Small intestine (tissue), 16 donors: ENCODE measurements at places on chromosomes 11 and 22.
A peak's percentile ranks its signal among the peaks of the same experiment; 100 is the strongest.

- no peak for DNase-seq
These were observed 1337.8 kb downstream of the BRD1 start for GRCh38 chr22:48489551-48490499.

- no peak for DNase-seq
These were observed 298.7 kb upstream of the DDI1 start for GRCh38 chr11:103737747-103738146.

GRCh38 chr11:20881328-20882079 lies 212.1 kb downstream of the NELL1 start:
- no peak for DNase-seq

DNA sequence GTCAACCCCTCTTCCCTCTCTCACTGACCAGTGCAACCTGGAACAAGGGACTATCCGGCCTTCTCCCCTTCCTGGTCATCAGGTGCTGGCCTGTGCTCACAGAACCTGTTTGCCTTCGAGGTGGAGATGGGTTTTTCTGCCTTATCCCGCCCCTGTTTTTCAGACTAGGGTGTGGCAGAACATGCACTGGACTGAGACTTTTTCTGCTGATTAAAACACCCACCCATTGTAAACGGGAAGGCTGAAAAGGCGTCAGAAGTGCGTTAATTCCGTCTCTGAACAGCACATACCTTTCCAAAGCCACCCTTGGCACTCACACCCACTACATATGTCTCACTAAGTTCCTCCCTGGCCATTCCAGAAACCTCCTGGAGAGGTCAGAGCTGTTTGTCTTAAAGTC lies 4.4 kb upstream of the B3GNT6 start:
- peak; percentile 77 for DNase-seq

- peak; percentile 20 for DNase-seq
These were observed 21.9 kb downstream of the IGHMBP2 start for GRCh38 chr11:68925611-68926010.

GRCh38 chr22:48710410-48710809 lies 1117.3 kb downstream of the BRD1 start:
- DNase-seq = no peak
